A549 treated with RU486 at 1 μM for 4 hours (cell line): ENCODE measurements at places on chromosomes 5 and 9. TPM values are rescaled to one million over a fixed set of nuclear protein-coding genes. Genes with fewer than 3 reads are reported as not detected.

ADAMTS13 gene
- 0.33 to 0.97 TPM (median 0.46 TPM) in 5 replicates for total RNA-seq

PPP3R2 gene
- not detected in 5 replicates for total RNA-seq

PCDHB3 gene
- total RNA-seq: 0.03 to 0.06 TPM in 2 of 5 replicates, not detected in the others

SPINK4 gene
- total RNA-seq: not detected in 5 replicates

LIX1 gene
- not detected in 5 replicates for total RNA-seq

FBN2 gene
- 11.8 to 18.5 TPM (median 17.3 TPM) in 5 replicates for total RNA-seq
